ENCODE measurements at places on chromosomes 12 and 14. TPM values are rescaled to one million over a fixed set of nuclear protein-coding genes. Genes with fewer than 3 reads are reported as not detected.

Gene SERPINA9
- total RNA-seq: not detected

Gene ASCL1
- total RNA-seq: not detected

Gene SIX4
- total RNA-seq: 20.5 TPM

- DNase-seq: no peak
Observed at GRCh38 chr14:75961662-75962061, 20.1 kb downstream of the TGFB3 start.

DNA sequence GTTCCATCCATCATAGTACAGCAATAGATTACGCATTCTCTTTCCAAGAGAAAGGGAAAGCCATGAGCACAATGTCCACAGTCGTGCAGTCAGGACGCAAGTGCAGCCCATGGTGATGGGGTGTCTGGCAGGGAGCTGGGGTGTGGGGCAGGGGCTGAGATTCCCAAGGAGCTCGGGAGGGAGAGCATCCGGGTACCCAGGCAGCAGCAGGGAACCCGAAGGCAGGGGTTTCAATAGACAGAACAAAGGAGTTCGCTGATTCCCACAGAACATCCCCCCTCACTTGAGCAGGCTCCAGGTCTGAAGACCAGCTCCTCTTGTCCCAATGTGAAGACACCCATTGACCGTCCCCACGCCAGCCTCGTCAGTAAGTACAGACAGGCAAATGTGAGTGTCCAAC, 13.5 kb downstream of the ANHX start:
- DNase-seq: no peak

- DNase-seq: no peak
Observed at GRCh38 chr14:62062645-62063044, 300.4 kb downstream of the SNAPC1 start.

- DNase-seq: no peak
Observed at GRCh38 chr14:95516554-95517181, at the start of gene SYNE3. SYNE3 (minus strand) TSS chr14:95516650; CDS start chr14:95475821, 40,829 bp downstream.
